ENCODE measurements at places on chromosomes 7 and 10.

DNA sequence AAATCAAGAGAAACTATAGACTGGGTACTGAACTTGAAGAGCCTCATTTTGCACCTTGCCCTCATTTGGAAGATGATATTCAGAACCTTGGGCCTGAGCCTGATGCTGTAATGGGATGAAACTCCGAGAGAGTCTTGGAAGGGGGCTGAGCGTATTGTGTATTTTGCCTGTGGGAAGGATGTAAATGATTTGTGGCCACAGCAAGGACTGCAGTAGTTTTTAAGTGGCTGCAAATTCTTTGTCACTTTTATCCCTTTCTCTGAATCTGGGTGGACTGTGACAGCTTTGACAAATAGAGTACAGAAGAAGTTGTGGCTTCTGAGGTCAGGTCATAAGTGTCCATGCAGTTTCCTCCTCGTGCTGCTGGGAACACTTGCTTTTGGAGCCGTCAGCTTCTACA lies 221.2 kb downstream of the ADRA2A start:
- DNase-seq: no peak

- DNase-seq: no peak
These were observed 282.3 kb downstream of the HGF start for GRCh38 chr7:81487516-81487915.

GRCh38 chr10:76036962-76037361 lies 605.5 kb downstream of the LRMDA start:
- no peak for DNase-seq

DNA sequence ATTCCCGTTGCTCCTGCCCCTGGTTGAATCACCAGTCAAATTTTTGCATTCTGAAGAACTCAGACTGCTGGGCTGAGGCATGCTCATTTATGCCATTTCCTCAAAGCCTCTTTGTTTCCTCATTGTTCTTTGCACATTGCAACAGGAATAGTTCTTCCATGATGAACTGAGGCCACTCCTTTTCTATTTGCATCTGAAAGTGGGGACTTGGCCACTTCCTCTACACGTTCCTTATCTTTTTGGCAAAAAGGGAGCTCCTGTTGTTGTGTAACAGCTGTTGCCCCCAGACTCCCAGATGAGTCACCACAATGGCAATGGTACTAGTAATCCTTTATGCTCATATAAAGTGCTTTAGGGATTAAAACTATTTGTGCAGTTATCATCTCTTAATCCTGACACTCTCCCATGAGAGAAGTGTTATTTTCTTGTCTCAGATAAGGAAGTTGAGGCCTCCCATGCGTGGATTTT lies 20.1 kb upstream of the ITPRID1 start:
- no peak for DNase-seq

- DNase-seq: peak; percentile 5
These were observed at the start of gene RELN for GRCh38 chr7:103989200-103989784. Gene RELN (minus strand): TSS chr7:103989658. CDS start chr7:103989356, 302 bp downstream.

DNA sequence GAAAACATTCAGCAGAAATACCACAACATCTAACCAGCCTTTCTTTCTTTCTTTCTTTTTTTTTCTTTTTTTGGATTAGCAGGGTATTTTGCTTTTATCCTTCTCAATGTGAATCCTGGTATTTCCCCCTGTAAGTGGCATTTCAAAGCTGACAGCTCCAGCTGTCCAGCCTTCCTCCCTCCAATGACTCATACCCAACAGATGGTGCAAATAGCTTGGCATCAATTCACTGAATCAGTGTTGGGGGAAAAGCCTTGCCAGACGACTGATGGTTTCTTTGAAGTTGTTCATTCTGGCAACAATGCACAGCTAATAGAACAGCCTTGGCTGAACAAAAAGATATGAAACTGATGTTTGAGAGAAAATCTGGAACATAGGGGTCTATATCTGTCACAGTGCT lies 316.8 kb upstream of the STEAP1 start:
- DNase-seq: no peak

DNA sequence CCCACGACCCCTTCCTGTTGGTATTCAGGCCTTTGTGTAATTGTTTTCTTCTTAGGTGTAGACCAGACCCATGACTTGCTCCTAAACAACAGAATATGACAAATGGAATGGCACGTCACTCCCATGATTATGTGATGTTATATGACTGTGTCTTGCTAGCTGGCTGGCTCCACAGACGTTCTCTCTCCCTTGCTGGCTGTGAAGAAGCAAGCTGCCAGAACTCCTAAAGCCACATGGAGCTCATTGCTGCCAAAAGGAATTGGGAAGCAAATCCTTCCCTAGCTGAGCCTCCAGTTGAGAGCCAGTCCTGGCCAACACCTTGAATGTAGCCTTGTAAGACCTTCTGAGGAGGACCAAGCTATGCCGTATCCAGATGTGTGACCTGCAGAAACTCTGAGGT lies 74.2 kb downstream of the RAB18 start:
- DNase-seq: no peak

- DNase-seq: no peak
These were observed 83.7 kb upstream of the PDGFA start for GRCh38 chr7:603152-603951.

- DNase-seq: peak; percentile 24
These were observed 146.5 kb downstream of the ARID5B start for GRCh38 chr10:62047960-62048383.

DNA sequence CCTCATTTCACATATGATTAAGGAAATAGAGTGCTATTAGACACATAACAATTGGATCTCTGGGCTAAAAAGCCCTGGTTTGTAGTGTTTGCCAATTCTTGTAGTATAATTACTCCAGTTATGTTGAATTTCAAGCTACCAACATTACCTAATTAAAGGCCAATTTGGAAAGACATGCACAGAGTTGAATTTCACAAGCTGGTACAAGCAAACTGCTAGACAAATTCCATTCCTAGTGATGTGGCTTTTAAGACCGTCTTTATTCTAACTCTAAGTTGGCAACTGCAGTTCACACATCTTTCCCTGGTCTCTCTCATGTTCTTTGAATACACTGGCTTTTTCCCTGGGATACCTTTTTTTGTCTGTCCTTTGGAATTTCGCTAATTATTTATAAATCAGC lies 384.1 kb upstream of the CNTNAP2 start:
- no peak for DNase-seq

GRCh38 chr7:151738925-151739324 lies 138.0 kb downstream of the PRKAG2 start:
- DNase-seq: no peak

Data from NCI-H510A treated with DMSO at 0.1 percent for 48 hours (cell line).